Esophagus squamous epithelium (tissue), 5 donors: ENCODE measurements at places on chromosomes 6 and 20.

GRCh38 chr6:39407446-39407993 is 85.0 kb upstream of the KCNK16 start:
- DNase-seq: no peak

- DNase-seq: no peak
These were observed 27.3 kb downstream of the PAQR8 start for GRCh38 chr6:52389264-52389625.

- no peak for DNase-seq
These were observed 107.8 kb downstream of the DHX35 start for GRCh38 chr20:39069976-39070375.

DNA sequence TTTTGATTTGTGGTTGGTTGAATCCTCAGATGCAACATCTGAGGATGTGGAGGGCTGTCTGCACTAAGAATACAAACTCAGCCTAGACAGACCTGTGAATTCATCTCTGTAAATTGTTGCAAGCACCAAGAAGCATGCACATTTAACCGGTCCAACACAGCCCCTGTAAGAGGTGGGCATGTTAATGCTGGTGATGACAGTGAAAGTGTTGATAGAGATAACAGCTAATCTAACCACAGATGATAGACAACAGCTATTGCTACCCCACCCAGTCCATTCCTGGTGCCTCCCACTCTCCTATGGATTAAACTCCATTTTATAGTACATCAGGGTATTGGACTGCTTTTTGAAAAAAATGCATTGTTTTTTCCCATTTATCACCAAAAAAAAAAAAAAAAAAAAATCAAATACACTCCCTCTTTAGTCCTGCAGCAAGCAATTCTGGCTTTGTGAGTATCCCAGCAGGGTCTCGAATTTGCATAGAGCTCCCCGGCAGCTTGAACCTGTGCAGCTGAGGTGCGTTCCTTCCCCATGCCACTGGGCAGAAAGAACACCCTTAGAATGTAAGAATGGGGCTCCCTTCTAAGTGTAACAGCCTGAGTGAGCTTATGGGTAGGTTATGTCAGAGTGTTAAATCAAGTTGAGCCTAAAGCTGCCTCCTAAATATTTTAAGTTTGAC is 270.9 kb upstream of the JARID2 start:
- DNase-seq: no peak

DNA sequence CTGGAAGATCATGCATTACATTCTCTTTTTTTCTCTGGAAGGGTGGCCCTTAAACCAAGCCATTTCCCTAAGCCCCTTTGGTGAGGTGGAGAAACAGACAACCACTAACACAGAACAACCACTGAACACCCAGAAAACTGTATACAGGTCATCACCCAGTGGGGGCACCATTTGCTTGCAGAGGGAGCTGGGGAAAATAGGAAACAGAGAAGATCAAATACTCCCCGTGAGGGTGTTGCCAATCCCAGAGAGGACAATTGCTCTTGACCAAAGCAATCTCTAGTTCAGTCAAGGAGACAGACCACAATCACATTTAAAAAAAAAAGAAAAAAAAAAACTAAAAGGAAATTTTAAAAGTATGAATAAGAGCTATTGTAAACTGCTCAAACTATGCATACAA is 865 bp upstream of the DAAM2 start:
- no peak for DNase-seq

GRCh38 chr6:117018771-117019170 is 141.7 kb downstream of the RFX6 start:
- DNase-seq: no peak

DNA sequence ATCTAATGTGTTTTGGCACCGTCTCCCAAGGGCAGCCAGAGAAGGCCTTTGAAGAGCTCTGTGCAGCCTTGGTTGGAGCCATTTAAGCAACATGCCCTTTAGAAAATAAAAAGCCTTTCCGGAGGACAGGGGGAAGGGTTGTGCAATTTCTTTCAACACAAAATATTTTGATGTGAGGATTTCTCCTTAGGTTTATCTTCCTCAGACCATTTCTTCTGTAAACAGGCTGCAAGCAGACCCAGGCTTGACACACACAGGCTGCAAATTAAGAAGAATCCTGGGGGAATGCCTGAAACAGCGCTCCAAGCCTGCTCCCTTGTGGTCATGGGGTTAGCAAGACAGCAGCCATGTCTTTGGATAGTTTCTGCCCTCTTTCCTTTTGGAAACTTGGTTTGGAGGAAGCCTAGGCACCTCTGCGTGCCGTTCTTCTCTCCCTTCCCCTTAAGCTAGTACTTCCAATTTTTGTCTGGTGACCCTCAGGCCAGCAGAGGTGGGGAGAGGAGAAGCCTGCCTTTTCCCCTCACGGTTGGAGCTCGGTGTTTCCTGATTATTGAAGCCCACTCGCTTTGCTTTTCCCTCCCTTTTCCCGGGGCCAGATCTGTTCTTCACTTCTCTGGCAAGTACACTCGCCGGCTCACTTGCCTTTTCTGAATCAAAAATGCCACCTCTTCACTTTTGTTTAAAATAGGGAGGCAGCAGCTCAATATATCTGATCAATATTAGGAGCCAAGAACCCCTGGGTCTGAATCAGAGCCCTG is 39.6 kb upstream of the NOX3 start:
- DNase-seq: no peak

- no peak for DNase-seq
These were observed 14.2 kb upstream of the CALHM5 start for GRCh38 chr6:116497113-116497676.

DNA sequence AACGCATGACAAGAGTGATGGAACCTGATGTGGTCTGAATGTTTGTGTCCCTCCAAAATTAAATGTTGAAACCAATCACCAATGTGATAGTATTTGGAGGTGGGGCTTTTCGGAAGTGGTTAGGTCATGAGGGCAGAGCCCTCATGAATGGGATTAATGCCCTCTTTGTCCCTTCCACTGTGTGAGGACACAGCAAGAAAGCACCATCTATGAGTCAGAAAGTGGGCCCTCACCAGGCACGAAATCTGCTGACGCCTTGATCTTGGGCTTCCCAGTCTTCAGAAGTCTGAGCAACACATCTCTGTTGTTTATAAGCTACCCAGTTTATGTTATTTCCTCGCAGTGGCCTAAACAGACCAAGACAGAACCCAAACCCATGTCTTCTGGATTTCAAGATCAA is 244.0 kb upstream of the JAG1 start:
- DNase-seq: no peak

- DNase-seq: no peak
These were observed 91.0 kb downstream of the TCP11 start for GRCh38 chr6:35049900-35050756.

DNA sequence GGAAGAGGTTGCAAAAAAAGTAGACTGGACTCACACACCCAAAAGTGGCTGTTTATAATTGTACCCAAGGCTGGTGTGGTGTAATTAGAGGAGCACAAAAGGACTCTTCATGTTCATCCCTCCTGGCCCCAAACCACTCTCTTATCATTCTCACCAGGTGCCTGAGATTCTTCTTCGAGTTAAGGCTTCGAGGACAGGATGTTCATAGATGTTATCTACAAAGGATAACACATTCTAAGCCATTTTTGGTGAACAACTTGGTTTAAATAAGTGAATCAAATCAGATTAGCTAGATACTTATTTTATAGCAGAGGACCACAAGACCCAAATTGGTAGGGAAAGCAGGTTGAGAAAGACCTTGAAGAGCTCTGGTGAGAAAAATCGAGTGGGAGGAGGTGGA is 73.1 kb upstream of the SUPT3H start:
- no peak for DNase-seq

GRCh38 chr20:57619051-57619831 is 985 bp downstream of the ZBP1 start:
- DNase-seq: no peak

DNA sequence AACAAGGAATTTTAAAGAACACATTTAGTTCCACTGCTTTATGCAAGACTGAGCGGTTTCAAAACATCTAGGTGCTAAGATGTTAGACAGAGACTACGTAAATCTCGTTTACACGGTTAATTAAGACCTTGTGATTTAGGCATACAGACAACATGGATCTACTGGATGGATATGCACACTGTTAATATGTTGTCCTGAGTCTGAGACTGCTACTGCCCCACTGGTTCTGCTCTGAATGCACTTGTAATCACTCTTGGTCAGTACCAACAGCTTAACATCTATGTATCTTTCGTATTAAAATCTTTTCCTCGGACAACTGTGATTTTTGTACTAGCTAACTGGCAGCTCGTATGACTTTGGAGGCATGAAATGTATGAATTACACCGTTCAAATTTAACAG is 3.1 kb downstream of the MAN1A1 start:
- no peak for DNase-seq

DNA sequence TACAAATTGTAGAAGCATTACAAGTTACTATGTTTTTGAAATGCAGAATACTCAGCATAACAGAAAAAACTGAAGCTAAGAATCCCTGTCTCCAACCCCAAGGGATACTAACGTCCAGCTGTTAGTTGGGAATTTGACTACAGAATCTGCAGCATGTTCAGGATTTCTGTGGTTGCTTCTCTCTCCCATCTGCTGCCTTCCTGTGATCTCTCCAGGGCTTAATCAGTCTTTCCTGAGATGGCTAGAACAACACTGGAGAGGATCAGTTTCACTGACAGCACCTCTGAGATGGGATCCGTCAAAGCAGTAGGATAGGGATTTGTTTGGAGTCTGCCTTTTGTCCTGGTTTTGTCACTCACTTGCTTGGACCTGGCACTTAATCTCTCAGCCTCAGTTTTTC is 73.3 kb upstream of the NUP153 start:
- DNase-seq: no peak

DNA sequence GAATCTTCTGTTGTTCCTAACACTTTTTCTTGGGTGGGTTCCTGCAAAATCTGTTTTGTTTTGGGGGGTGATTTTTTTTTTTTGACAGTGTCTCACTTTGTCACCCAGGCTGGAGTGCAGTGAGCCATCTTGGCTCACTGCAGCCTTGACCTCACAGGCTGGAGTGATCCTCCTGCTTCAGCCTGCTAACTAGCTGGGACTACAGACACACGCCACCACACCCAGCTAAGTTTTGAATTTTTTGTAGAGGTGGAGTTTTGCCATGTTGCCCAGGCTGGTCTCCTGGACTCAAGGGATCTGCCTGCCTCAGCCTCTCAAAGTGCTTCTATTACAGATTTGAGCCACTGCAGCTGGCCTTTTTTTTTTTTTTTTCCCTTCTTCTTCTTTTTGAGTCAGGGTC is 60.5 kb upstream of the SNAP91 start:
- no peak for DNase-seq

DNA sequence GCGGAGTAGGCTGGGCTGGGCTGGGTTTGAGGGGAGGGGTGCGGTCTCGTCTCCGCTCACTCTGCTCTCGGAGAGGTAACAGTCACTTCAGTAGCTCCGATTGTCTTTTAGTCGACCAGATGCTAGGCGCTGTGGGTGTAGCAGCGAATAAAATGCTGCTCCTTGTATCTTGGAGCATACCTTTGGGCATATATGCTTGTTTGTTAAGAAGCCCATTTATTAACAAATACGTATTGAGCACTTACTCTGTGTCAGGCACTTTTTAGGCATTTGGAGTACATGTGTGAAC is 545 bp downstream of the ACTR5 start:
- DNase-seq: no peak

- no peak for DNase-seq
These were observed 73.4 kb downstream of the SSR1 start for GRCh38 chr6:7239590-7239948.

DNA sequence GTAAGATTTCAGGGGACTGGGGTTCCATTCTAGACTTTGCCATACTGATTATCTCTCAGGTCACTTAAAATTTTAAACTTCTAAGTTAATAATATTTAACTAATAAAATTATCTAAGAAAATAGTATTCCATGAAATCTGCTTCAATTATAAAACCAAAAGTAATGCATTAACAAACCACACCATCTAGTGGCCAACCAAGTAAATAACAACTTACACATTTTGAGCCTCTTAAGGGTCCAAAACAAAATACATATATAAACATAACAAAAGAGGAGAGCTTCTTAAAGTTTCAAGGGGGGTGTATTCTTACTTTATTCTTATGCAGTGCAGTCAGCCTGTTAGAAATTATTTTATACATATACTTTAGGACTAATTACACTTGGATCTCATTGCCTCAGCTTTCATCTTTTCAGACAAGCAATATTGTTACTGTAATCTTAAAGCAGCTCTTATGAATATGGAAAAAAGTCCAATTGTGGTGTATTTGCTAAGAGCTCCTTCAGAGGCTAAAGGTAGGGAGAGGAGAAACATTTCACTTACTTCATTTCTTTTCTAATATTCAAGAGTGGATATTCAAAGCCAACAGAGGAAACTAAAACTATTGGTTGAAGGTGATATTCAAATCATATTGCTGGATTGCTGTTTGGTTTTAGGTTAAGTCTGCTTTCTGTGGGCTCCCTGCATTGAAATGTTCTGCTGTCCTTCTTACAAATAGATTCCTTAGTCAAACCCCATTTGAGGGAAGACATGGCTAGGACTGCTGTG is 199.7 kb upstream of the SIM1 start:
- no peak for DNase-seq

- no peak for DNase-seq
These were observed 133.6 kb downstream of the TFAP2B start for GRCh38 chr6:50952092-50952907.
